Foreskin melanocyte (primary cell): ENCODE measurements at places on chromosomes 1 and 21.

DNA sequence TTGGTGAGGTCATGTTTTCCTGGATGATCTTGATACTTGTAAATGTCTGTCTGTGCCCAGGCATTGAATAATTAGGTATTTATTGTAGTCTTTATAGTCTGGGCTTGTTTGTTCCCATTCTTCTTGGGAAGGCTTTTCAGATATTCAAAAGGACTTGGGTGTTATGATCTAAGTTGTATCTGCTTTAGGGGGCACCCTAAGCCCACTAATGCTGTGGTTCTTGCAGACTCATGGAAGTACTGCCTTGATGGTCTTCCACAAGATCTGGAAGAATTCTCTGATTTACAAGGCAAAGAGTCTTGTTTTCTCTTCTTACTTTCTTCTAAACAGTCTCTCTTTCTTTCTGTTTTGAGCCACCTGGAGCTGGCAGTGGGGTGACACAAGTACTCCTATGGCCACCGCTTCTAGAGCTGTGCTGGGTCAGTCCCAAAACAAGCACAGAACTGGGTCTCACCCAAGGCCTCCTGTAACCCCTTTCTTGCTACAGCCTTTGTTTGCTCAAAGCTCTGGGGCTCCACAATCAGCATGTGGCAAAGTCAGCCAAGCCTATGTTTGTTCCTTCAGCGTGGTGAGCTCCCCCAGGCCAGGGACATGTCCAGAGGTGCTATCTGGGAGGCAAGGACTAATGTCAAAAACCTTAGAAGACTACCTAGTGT lies 12.6 kb downstream of the VN1R5 start:
- DNase-seq = no peak

DNA sequence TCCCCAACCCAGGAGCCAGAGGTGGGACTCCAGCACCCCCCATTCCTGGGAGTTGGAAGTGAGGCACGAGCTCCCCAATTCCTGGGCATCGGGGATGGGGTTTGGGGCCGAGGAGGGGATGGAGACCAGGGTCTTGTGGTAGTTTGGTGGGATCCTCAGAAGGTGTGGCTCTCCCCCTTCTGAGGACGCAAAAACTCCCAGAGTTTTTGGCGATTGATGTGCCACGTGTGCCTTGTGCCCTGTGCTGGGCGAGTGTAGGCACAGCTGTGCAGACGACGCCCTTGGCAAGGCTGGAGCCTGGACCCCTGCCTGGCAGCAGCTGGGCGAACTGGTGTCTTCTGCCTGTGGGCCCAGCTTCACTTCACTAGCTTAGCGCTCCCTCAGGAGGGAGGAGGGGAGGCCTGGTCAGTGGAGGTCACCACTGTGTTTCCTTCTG lies 2.6 kb downstream of the GUK1 start:
- DNase-seq = no peak

DNA sequence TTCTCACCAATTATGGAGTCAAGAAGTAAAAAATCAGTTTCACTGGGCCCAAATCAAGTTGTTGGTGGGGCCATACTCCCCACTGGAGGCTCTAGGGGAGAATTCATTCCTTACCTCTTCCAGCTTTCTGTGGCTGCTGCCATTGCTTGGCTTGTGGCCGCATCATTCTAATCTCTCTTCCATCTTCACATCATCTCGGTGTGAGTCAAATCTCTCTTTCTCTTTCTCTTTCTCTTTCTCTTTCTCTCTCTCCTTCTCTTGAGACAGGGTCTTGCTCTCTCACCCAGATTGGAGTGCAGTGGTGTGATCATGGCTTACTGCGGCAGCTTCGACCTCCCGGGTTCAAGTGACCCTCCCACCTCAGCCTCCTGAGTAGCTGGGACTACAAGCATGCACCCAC lies 28.1 kb downstream of the FAM89A start:
- DNase-seq = no peak

GRCh38 chr1:230356869-230357794 lies 69.0 kb downstream of the PGBD5 start:
- no peak for DNase-seq

- no peak for DNase-seq
Measured at GRCh38 chr1:8455700-8456307, 137.9 kb downstream of the SLC45A1 start.

GRCh38 chr1:24481101-24481500 lies 21.5 kb upstream of the RCAN3 start:
- DNase-seq = no peak

DNA sequence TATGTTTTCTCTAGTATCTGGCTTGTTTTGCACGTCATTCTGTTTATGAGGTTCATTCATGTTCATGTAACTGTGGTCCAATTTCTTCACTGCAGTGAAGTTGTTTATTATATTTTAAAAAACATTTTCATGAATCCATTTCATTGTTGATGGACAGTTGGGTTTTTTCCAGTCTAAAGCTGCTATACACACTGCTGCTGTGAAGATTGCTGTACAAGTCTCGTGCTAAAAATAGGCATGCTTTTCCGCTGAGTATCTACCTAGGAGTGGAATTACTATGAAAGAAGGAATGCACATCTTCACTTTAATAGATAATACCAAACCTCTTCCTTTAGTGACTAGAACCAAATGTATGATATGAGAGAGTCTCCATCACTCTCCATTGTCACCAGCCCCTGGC lies 49.0 kb upstream of the ETS2 start:
- DNase-seq = no peak

DNA sequence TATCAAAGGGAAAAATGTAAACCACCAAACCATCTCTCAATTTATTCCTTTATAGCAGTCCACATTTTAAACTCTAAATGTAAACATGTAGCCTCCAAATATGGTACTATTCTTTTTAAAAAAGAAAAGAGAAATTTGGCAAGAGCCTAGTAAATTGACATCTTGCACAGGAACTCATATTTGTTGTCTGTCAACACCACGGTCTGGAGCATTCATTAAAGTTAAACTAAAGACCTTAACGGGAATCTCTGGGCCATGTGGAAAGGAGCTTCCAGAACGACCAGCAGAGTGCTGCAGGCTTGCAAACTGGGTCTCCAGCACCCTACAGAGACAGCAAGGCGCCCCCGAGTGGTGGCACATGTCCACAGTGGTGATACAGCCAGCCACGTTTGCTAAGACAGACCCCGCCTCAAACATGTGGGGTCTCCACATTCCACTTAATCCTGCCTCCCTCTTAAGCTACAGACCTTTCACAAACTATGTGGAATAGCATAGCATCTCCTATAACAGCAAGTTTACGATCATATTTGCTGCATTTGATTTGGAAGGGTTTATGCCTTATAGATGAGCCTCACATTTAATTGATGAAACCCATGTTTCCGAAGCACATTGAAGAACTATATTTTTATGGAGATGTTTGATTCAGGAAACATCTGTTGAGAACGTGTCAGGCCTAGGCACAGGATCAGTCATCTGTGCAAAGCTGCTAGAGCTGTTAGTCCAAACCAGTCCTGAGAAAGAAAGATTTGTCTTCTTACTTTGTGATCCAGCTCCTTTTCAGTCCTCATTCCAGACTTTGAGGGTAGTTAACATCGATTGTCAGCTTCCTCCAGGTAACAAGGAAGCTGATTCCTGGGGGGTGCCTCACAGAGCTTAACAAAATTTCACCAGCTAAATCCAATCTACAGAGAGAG lies 96.4 kb upstream of the BACE2 start:
- DNase-seq = no peak

DNA sequence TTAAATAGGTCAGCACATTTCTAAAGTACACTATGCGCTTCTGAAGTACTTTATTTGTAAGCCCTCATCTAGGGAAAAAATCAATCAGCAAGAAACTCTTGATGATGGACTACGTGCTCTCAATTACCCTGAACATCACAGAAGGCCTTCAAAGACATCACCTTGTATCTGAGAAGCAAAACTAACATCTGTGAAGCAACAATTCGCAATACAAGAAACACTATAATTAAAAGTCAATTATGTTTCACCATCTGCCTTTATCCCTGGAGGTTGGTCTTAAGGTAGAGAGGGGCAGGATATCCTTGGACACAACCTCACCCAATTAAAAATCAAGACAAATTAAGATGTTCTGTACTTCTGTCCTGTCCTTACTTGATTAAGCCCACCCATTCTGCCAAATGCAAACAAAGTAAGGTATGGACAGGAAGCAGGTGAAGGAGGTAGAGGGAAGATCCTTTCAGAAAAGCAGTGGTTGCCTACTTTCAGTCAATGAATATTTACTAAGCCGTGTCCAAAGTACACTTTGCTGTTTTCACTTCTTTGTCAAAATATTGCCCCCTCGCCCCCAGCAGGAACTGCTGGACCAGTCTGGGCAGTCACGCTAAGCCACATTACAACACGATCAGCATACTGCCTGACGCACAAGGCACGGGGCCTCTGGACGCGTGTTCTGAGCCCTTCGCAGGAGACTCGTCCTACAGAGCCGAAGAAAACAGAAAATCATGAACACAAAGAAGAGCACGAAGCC lies 887 bp downstream of the SLC19A2 start:
- peak; percentile 59 for DNase-seq

DNA sequence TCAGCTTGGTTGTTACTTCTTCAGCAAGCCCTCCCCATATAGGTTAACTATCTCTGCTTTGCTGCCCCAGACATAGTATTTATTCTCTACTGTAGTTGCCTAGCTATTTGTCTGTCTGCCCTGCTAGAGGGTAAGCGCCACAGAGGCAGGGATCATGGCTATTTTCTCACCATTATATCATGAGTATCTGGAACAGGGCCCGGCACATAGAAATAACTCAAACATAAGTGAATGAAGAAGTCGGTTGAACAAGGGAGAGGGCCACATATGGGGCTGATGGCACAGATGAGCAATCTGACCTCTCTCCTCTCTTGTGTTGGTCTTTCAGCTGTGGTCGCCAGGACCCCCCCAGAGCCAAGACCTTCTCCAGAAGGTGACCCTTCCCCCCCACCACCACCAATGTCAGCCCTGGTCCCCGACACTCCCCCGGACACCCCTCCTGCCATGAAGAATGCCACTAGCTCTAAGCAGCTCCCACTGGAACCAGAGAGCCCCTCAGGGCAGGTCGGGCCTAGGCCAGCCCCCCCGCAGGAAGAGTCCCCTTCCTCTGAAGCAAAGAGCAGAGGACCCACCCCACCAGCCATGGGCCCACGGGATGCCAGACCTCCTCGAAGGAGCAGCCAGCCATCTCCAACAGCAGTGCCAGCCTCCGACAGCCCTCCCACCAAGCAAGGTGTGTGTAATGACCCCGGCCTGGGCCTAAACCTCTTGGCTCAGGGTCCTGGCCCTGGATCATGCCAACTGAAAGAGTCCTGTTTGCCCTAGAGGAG lies 14.9 kb downstream of the MAP7D1 start:
- DNase-seq = no peak

DNA sequence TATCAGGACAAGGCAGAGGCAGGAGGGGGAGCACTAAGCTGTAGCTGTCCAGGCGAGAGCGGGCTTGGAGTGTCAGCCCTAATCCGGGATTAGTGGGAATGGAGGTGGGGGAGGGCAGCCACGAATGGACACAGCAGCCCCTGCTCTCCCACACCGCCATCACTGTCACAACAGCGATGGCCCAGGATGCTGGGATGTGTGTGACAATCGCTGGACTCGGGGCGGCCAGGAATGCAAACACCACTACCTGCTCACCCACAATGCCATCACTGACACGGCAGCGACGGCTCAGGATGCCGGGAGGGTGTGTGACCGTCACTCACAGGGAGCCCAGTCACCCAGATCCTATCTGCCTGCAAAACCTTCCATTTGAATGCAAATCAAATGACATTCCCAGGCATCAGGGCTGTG lies 2.9 kb downstream of the C2CD2 start:
- no peak for DNase-seq

DNA sequence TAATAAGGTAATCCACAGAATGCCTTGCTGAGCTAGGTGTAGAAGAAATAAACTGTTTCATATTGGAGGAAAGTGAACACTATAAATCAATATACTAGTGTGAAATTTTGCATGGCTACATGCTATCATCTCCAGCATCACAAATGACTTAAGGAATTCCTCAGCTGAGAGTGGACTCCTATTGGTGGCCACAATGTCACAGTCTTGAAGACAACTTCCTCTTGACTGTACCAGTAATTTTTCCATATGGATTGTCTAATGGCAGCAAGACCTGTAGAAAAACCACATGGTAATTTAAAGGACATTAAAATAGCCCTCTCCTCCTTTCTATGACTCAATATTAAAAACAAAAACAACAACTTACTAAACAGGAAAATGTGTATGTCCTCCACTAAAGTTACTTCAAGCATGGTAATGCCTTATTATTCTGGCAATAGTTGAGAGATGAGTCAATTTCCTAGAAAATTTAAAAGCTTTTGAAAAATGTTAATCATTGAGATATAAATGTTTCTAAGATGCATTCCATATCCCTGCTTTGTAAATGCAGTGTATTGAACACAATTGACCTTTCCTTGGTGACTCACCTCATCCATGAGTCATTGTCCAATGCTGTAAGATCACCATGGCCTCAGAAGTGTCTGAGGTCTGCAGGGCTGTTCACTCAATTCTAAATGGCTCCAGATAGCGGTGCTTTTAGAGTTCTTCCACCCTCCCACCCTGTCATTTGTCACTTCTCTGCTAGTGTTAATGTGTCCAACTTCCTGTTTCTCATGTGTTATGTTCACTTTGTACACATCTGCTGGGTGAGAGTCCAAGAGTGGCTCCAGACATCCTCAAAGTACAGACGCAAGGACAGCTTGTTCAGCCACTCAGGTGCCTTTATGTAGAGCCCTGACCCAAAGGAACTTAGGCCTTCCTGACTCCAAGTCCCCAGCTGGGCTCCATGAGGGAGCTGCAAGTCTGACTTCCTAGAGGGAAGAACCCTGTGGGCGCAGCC lies 32.8 kb upstream of the DNASE2B start:
- peak; percentile 95 for DNase-seq

DNA sequence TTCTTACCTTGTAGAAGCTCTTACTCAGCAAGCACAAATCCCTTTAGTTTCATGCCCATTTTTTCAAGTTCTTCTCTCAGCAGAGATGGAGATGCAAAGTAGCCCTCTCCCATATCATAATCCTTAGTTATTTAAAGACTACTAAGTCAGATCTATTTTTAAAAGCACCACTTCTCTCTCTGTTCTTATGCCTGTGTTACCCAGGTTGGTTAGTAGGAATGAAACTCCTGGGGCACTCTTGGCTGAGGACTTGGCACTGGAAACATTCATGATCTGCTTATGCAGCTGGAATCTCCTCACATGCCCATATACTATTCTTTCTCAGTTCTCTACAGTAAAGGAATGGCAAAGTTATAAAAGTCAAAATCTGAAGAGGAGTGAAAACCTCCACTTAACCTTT lies 51.9 kb upstream of the PPP2R5A start:
- no peak for DNase-seq

- no peak for DNase-seq
Measured at GRCh38 chr1:33286451-33287185, 30.3 kb downstream of the ZNF362 start.
